ENCODE measurements at places on chromosomes 3 and 15. TPM values are rescaled to one million over a fixed set of nuclear protein-coding genes. Genes with fewer than 3 reads are reported as not detected.
A peak's percentile ranks its signal among the peaks of the same experiment; 100 is the strongest.

GRCh38 chr3:67090474-67090873, 92.4 kb downstream of the KBTBD8 start:
- DNase-seq: no peak

Gene HPS3
- polyA plus RNA-seq: 29.5 TPM

Gene TIPARP
- polyA plus RNA-seq: 15.1 TPM

DNA sequence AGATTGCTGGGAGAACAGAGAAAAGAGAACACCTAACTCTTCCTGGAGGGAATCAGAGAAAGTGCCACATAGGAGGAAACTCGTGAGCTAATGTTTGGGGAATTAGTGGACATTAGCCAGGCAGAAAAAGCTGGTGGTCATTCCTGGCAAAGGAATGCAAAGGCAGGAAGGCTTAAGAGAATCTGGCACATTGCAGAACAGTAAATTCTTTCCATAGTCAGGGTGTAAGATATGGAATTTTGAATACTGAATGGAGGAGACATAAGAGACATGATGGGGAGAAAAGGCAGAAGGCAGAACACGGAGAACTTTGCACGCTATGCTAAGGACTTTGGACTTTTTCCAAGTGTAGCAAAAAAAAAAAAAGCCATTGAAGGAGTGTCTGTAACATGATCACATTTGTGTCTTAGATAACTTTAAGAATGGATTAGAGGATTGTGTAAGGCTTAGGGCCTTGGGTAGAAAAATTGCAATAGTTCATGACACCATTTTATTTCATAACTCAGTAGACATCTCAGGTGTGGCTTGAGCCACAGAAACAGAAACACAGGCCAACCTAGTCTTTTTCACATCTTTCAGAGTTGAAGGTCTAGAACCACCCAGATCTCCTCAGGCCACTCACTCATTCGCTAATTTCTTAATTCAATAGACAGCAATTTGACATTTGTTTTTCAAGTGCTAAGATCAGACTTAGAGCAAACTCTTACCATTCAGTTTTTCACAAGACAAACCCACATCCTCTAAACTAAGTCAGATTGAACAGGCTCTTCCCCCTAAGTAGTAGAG, 31.2 kb upstream of the CCDC80 start:
- DNase-seq: no peak

- no peak for DNase-seq
These were observed 29.9 kb upstream of the IL16 start for GRCh38 chr15:81166636-81167305.

DNA sequence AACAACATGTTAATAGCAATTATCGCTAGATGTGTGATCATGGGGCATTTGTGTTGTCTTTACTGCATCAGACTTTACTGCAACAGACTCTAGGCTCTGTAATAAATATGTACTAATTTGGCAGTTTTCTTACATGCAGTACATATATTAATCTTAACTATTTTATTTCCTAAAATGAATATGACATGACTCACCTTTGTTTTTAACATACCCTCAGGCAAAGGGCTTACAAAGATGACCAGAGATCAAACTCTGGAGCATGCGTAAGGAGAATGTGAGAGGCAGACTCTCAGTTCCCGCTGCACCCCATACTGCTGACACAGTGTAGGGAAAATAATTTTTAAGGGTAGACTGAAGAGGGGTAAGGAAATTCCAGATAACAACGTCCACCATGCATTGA, 7.2 kb upstream of the FAM174B start:
- DNase-seq: no peak

DNA sequence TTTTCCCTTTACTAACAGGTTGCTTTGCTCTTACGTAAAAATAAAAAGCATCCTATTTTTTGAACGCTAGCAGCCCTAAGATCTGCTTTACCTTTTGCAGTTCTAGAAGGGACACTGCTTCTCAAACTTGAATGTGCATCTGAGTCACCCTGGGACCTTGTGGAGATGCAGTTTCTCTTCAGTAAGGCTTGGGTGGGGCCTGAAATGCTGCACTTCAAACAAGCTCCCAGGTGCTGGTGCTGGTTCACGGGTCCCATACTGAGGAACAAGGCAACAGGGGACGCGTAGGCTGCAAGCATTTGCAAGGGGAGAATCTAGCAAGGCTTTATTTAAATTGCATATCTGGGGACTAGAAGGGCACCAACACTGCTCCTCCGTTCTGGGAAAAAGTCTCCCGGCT, 30.0 kb downstream of the MB21D2 start:
- peak; percentile 40 for DNase-seq

DNA sequence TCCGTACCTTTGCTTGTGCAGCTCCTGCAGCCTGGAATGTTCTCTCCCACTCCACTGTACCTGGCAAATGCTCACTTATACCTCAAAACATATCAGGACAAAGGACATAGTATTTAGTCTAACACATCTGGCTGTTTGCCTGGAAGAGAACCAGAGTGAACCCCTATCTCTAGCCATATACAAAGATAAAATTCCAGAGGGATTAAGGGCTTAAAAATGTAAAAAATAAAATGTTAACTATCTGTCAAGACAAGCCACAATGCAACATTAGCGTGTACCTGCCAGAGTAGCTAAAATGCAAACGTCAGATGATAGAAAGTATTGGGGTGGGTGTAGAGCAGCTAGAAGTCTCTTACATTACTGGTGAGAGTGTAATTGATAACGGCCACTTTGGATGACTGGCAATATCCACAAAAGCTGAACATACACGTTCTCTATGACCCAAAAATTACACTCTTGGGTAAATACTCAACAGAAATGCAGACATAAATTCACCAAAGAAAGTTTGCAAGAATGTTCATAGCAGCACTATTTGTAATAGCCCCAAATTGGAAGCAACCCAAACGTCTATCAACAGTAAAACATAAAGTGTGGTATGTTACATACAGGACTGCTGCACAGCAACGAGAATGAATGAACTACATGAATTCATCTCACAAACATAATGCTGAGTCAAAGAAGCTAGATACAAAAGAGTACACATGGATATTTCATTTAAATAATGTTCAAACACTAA, 18.2 kb upstream of the ADPGK start:
- DNase-seq: no peak

Gene PLA1A
- polyA plus RNA-seq: not detected

- DNase-seq: no peak
These were observed at the start of gene NTRK3 for GRCh38 chr15:88256279-88257230. TSS of gene NTRK3 (minus strand) at chr15:88256739. CDS start at chr15:88256153, 586 bp downstream.

Gene SERINC4
- polyA plus RNA-seq: 3.4 TPM

Gene PAQR5
- not detected for polyA plus RNA-seq

Gene SLC38A3
- not detected for polyA plus RNA-seq

Gene IL1RAP
- polyA plus RNA-seq: 5.4 TPM

- DNase-seq: no peak
These were observed 404.2 kb upstream of the CDIN1 start for GRCh38 chr15:36175186-36175740.

GRCh38 chr3:38219609-38220197, 45.9 kb upstream of the SLC22A13 start:
- DNase-seq: no peak

Gene MAP1A
- 1.8 TPM for polyA plus RNA-seq

DNA sequence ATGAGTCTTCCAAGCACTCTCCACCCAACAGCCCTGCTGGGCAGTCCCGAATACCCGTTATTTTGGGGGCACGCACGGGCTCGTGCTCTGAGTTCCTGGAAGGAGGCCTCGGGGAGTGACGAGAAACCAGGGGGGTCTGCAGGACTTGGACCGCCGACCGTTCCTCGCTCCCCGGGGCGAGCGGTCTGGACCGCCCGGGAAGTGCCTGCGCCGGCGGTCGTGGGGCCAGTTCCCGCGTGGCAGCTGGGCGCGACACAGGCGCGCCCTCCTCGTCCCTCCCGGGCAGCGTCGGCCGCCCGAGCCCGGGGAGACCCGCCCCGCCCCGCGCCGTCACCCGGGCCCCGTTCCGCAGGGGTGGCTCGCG, 387 bp downstream of the GNB4 start:
- no peak for DNase-seq

DNA sequence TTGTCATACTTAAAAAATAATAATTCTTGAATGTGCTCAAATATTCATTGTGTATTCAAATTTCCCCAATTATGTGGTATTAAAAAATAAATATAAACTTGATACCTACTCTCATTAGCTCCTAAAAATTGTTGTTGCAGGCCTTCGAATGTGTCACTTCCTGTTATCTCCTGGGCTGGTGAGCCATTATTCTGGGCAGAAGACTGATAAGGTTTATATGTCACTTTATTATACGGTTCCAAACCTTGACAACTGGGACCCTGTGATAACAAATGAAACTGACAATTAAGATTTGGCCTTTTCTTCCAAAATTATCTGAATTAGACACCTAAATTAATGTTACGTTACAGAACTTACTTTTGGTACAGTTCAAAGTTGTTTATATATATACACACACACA, 15.0 kb downstream of the CEP152 start:
- DNase-seq: no peak

GRCh38 chr3:184449161-184449515, 69.3 kb downstream of the CHRD start:
- DNase-seq: no peak

Gene FOXB1
- polyA plus RNA-seq: 0.14 TPM

GRCh38 chr3:34008836-34009809, 210.7 kb downstream of the PDCD6IP start:
- no peak for DNase-seq

Gene GPR171
- polyA plus RNA-seq: 123 TPM

GRCh38 chr3:114205541-114205940, 26.7 kb upstream of the DRD3 start:
- no peak for DNase-seq

Gene EPHA3
- not detected for polyA plus RNA-seq

GRCh38 chr3:111260878-111261277, 189.3 kb downstream of the NECTIN3 start:
- peak; percentile 17 for DNase-seq

Gene CPLX3
- not detected for polyA plus RNA-seq

DNA sequence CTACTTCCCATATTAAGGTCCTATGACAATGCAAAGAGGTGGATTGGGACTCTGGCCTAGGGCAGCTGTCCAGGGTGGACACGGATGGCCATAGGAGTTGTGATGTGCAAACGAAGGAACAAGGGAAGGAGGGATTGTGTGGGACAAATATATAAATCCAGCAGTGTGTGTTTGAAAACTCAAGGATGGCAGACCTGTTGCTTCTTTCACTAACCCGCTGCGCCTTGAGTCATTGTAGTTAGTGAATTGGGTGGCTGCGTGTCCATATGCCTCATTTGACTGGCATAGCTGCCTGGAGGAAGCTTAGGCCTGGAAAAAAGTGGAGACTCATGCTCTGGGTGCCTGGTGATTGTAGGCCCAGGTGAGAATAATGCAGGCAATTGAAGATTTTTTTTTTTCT, 334.7 kb downstream of the THSD4 start:
- DNase-seq: no peak
